CD4-positive, alpha-beta T cell treated with Interferon gamma for 1 hour (primary cell): ENCODE measurements at places on chromosomes 5 and 9.

DNA sequence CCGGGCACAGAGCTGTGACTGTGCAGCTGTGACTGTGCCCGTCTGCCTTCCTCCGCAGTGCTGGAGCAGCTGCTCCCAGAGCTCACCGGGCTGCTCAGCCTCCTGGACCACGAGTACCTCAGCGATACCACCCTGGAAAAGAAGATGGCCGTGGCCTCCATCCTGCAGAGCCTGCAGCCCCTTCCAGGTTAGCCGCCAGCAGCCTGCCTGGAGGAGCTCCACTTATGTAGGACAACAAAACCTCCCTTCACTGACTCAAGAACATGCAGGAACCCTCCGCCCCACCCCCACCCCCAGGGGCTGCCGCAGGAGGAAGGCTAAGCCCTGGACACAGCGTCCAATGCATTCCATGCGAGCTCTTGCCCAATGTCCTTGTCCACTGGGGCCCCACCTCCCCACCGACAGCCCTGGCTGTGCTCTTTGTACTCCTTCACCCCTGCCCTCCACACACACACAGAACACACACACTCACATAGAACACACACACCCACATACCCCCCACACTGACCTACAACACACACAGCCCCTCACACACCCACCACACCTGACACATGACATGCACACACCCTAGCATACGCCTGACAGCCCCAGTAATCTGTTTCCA is 27.9 kb downstream of the AFAP1L1 start:
- DNase-seq: no peak

GRCh38 chr5:68265822-68266395 is 50.4 kb downstream of the PIK3R1 start:
- DNase-seq: no peak

DNA sequence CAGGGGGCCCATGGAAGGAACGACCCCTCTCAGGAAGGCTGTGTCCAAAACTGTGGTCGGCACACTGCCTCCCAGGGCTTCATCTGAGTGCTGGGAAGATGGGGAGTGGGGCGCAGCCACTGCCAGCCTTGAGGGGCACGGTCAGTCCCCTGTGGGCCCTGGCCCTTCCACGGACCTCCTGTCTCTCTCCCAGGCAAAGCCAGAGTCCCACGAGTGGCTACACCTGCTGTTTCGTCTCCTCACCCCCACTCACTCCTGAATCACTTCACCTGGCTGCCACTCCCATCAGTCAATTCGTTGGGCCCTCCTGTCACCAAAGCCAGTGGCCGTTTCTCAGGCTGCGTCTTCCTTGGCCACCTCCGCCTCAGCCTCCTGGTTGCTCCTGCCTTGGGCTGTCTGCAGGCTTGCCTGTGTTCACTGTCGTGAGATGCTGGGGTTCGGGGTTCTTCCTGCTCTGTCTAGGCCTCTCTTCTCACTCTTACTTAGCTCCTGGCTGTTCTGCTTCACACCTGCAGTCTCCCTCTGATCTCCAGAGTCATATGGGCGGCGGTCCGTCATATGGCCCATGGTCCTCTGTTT is 58.8 kb upstream of the RNF130 start:
- DNase-seq: no peak

- no peak for DNase-seq
Measured at GRCh38 chr9:26687421-26687820, 205.2 kb downstream of the CAAP1 start.

DNA sequence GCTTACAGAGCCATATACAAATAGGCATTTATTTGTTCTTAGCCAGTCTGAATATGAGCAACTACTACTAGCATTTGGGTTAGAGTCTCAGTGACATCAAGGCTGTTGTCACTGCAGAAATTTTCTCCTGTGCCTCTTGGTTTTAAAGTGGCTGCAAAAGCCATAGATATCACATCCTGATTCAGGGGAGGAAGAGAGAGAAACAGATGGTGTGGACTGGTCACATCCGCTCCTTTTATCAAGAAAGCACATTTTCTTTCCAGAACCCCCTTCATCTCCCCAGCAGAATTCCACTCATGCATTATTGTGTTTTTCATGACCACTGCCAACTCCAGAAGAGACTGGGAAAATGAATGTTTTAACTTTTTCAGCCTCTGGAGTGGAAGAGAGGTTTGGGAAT is 69.8 kb downstream of the PTTG1 start:
- DNase-seq: no peak

DNA sequence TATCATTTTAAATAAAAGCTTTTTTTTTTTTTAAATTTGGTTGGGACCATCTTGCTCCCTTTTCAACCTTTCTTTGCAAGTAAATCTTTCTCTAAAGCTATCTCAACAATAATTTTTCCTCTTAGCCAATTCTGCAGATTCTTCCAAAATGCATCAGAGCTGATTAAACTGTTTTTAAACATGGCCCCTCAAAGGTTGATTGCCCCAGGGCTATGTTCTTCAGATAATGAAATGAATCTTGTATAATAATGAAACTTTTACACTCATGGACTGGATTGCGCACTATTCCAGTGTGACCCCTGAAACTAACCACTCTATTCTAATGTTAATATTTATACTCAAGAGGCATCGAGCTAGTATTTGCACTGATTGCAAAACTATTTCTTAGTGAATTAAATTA is 222.8 kb upstream of the PRDM9 start:
- DNase-seq: no peak

GRCh38 chr5:145629047-145629446 is 206.1 kb downstream of the PRELID2 start:
- DNase-seq: no peak

DNA sequence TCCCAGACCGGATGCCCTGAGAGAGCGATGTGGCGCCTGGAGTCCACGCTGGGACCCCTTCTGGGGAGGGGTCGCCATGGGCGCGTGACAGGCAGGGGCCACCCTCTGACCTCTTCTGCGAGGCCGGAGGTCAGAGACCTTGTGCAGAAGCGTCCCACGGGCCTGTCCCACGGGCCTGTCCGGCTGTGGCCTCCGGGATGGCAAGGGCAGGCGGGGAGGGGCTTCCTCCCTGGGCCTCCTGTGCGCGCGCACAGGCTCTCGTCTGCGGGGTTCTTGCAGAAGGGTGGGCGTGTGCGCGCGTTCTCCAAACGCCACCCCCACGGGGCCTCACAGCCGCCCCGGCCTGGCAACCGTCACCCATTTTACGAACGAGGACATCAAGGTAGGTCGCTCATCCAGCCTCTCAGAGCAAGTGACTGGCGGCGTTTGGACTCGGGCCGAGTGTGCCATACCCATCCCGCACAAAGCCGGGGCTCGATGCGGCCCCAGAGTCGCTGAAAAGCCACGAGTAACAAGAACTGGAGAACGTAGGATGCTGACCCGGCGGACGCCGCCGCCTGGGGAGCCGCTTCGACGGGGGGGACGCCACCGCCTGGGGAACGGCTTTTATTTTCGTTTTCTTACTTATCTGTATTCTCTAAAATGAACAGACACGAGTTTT is 897 bp downstream of the AHRR start:
- DNase-seq: no peak

DNA sequence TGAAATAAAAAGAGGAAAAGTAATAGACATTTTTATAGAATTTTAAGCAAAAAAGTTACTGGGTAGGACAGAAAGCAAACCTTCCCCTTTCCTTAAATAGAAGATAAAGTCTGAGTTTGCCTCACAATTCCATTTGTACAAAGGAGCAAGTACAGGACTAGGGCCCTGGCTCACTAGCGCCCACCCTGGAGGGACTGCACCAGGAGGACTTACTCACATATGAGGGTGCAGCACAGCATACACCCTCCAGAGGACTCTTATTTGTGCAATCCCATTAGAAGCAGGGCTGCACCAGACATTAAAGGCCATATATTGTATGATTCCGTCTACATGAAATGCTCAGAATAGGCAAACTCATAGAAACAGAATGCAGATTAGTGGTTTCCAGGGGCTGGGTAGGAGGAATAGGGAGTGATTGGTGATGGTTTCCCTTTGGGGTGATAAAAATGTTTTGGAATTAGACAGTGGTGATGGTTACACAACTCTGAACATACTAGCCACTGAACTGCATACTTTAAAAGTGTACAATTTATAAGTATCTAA is 4.5 kb downstream of the REEP5 start:
- DNase-seq: no peak

GRCh38 chr9:86020731-86021130 is 78.6 kb downstream of the GOLM1 start:
- no peak for DNase-seq

GRCh38 chr5:130168211-130168610 is 263.9 kb downstream of the CHSY3 start:
- DNase-seq: no peak

- DNase-seq: no peak
Measured at GRCh38 chr9:89649039-89649691, 44.4 kb downstream of the GADD45G start.

DNA sequence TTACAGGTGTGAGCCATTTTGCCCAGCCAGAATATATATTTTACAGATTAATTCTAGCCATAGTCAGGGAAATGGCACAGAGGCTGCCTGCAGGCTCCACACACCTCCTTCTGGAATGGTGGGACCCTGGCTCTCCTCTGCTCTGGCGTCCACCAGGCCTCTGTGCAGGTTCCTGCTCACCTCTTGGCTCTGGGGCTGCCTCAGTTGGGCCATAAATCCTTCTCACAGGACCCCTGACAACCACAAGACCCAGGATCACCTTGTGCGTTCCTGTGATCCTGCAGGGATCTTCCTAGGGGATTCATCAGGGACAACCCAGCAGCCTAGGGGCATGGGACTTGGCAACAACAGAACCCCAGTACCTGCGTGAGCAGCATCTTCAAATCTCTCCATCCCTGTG is 93.0 kb upstream of the FSTL4 start:
- DNase-seq: no peak

- DNase-seq: no peak
Measured at GRCh38 chr9:136361047-136361753, 2.3 kb downstream of the DNLZ start.

- no peak for DNase-seq
Measured at GRCh38 chr9:86413971-86414880, 60.0 kb upstream of the TUT7 start.

DNA sequence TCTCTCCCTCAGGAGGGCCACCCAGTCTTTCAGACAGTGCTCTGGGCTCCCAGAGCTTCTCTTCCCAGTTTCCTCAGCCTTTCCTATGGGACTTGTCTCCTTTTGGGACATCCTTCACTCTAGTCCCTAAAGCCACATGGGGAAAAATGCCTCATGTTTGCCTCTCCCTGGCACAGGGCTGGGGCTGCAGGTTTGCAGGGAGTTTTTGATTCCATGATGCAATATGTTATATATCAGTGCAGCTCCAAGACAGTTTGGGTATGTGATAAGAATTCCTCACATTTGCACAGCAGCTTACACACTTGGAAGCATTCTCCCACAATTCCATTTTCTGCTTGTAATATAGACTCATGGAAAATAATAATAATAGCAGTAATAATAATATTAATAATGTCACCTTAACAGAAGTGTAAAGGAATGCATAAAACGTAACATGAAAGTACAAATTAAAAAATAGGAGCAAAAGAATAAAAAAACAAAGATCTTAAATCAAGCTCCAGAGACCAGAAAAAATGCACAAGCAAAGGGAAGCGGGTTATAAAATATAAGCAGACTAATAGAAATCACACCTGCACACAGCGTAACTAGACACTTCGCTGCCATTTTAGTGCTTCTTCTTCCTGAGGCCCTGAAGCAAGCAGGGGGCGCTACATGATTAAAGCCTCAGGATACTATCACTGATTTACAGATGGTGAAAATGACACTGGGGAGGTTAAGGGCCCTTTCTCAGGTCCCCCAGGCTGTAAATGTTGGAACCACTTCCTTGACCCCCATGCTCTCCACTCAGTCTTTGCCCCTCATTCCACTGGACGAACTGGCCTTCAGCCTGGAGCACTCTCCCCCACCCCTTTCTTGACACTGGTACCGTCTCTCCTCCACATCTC is 70.0 kb upstream of the IL17B start:
- no peak for DNase-seq

DNA sequence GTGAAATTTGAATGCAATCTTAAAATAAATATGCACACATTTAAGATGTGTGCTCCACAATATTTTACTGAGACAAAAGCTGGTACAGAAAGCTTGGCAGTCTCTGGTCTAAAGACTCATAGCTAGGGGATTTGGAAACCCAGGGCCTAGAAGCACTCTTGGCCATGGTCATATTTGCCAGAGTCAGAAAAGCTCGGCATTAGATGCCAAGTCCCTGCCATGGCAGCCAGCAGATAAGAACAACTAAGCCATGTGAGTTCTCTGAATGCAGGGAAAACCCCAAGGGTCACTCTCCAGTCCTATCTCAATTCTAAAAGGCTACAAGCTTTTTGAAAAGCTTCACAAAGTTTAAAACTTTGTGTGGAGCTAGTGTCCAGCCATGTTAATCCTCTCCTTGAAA is 119.5 kb downstream of the FAM114A2 start:
- DNase-seq: no peak

DNA sequence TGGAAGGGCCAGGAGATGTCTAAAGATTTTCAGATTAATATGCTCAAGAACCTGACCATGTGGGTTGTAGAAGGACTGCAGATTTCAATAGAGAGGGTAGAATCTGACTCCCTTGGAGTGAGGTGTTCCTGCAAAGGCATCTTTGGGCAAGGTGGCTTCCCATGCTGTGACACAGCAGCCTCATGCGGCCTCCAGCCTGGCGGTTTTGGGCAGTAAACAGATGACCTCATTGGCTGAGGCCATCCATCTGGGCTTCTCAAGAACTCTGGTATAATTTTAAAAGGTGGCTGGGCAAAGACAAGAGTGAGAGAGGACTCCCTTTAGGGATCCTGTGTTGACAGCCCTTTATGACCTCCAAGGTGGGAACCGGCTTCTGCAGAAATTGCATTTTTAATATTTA is 90.3 kb upstream of the ERCC6L2 start:
- DNase-seq: no peak

DNA sequence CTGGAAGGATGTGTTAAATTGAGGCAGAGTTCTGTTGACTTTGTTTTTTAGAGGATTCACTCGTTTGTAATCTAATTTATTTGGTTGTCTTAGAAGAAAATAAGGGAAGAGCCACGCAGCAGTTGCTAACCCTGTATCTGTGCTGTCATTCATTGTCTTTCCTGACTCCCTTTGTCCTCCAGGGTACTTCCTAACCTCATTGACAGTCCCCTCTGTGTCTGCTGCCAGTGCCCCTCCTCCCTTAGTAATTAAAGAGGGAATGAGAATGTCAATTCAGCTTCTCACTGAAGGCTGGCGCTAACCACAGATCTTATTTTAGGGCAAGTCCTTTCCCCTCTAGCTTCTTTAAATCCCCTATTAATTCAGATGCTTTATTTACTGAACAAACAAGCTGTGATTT is 84.0 kb downstream of the MAST4 start:
- DNase-seq: no peak

- no peak for DNase-seq
Measured at GRCh38 chr5:160685695-160686094, 166.3 kb downstream of the ATP10B start.

GRCh38 chr9:128396970-128397613 is 23.6 kb upstream of the CERCAM start:
- no peak for DNase-seq
